ENCODE measurements at places on chromosomes 1 and 21.

- peak; percentile 24 for DNase-seq
Measured at GRCh38 chr1:227318016-227318852, at the start of gene CDC42BPA. TSS of gene CDC42BPA (minus strand) at chr1:227318492. CDS start at chr1:227317182, 1,310 bp downstream.

- DNase-seq = no peak
Measured at GRCh38 chr1:186740324-186740723, 60.1 kb upstream of the PTGS2 start.

GRCh38 chr1:84000196-84000885 lies 1.4 kb upstream of the TTLL7 start:
- no peak for DNase-seq

DNA sequence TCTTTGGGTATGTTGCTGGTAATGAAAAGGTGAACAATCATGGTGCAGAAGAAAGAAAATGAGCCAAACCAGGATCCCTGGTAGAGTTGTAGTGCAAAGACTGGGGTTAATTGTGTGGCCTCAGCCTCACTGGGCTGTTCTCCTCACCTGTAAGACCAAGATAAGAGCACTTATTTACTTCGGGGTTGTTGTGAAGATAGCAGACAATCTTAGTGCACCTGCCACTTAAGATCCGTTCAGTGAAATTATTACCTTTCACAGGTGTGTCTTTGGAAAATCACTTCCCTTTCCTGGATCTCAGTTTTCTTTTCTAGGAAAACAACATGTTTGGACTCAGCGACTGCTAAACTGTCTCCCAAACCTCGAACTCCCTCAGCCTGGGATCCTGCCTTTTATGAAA lies 1.3 kb upstream of the FGGY start:
- no peak for DNase-seq

GRCh38 chr1:150076066-150076465 lies 8.5 kb downstream of the VPS45 start:
- no peak for DNase-seq

DNA sequence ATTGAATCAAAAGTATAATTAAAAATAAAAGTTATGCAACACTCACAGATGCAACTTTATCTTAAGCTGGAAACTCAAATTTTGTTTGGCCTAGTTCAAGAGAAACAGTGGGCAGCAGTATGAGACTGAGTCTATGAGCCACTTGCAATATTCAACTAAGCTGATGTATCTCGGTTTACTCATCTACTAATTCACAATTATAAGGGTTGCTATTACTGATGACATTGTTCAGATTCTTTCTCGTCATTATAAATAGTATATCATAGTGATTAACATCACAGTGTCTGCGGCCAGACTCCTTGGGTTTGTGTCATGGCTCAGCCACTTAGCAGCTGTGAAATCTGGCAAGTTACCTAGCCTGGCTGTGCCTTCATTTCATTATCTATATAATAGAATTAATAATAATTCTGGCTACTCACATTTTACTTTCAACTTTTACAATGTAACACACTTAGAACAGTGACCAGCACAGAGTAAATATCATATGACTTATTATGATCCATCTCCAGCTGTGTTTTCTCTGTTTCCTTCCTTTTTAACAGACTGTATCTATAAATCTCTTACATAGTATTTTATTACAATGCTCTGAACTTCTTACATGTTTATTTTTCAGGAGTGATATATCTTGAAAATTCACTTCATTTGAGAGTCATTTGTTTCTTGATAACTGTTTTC lies 194.3 kb upstream of the RGS18 start:
- no peak for DNase-seq

GRCh38 chr1:168007691-168008090 lies 70.8 kb upstream of the MPC2 start:
- no peak for DNase-seq

Data from CD14-positive monocyte (primary cell).